ENCODE measurements at places on chromosomes 3 and 15. TPM values are rescaled to one million over a fixed set of nuclear protein-coding genes. Genes with fewer than 3 reads are reported as not detected.

Gene TRAT1
- total RNA-seq = not detected

Gene MAP6D1
- total RNA-seq = 7.2 TPM

Gene IL5RA
- total RNA-seq = not detected

Gene SLC15A2
- 0.33 TPM for total RNA-seq

Gene GOLGA8H
- total RNA-seq = 2.6 TPM

Gene FOXL2NB
- total RNA-seq = 0.63 TPM

Gene CFAP100
- total RNA-seq = not detected

Gene MGLL
- 65.1 TPM for total RNA-seq

Gene WDR93
- total RNA-seq = 0.13 TPM

Gene GOLGA6A
- total RNA-seq = 0.12 TPM

Gene CCDC191
- total RNA-seq = 1.4 TPM

Gene GOLGA8G
- total RNA-seq = not detected

Gene GABRB3
- 74.5 TPM for total RNA-seq
